ENCODE measurements at places on chromosomes 1 and 21.

DNA sequence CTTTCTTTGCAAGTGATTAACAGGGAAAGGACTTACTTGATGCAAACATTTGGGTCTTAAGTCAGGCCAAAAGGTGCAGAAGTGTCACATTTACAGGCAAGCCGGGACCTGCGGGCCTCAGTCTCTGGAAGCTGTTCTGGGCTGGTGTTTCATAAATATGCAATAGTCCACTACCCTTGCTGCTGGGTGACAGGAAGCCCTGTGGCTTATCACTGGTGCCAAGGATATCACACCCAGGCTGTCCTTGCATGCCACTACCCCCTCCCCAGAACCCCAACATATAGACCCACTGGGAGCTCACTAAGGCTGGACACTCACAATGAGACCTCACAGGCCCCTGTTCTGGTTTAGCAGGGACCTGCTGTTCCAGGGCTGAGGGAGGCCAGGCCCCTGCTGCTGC lies 3.4 kb upstream of the LEFTY2 start:
- DNase-seq = no peak

GRCh38 chr1:15851210-15852035 lies 3.9 kb downstream of the SPEN start:
- no peak for DNase-seq

DNA sequence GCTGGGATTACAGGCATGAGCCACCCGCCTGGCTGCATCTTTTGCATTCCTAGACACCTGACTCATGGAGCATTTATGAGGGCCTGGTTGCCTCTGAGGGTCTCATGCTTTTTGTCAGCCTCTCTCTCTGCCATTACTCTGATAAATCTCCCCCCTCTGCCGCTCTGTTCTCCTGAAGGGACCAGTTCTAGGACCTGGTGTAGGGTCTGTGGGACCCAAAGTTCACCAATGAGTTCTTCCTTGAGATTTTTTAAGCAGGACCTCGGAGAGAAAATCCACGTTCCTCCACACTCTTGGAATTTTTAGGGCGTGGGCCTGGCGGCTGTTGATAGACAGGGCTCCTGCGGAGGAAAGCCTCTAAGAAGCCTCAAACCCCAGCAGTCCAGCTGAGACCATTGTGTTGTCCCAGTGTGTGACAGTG lies 91.9 kb upstream of the ERRFI1 start:
- DNase-seq = no peak

- DNase-seq = no peak
Measured at GRCh38 chr21:42153746-42154145, 65.2 kb upstream of the ABCG1 start.

DNA sequence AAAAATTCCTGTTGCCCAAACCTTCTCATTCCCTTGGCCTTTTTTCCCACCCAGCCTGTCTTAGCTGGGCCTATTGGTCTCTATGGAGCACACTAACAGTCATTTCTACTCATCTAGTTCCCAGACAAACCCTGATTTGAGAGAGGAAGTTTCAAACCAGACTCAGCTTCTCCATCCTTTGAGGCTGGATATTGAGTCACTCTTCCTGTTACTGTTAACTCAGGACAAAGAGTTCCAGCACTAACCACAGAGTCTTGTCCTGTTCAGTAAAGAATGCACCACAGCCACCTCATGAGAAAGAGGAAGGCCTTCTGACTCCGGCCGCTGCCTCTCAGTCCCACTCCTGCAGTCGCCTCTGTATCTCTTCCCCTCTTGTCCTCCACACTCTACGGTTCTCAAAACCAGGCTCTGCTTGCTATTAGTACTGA lies 137.8 kb downstream of the PTPRC start:
- no peak for DNase-seq

- no peak for DNase-seq
Measured at GRCh38 chr1:2376931-2377672, 14.3 kb downstream of the MORN1 start.

DNA sequence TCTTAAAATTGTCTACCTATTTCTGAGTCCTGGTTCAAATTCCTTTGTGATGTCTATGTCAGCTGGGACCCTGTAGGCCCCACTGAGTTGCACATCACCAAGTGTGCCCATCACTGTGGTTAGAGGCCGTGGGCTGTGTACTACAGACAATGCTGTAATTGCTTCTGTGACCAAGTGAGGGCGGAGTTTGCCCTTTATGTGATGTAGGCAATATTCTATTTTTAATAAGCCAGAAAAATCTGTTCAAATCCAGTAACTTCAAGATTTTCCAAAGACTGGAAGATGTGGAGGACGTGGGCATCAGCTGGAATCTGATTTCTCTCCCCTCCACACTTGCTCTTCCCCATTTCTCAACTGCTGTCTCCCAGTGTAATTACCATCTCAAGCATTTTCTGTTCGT lies 215.4 kb downstream of the PBX1 start:
- DNase-seq = no peak

DNA sequence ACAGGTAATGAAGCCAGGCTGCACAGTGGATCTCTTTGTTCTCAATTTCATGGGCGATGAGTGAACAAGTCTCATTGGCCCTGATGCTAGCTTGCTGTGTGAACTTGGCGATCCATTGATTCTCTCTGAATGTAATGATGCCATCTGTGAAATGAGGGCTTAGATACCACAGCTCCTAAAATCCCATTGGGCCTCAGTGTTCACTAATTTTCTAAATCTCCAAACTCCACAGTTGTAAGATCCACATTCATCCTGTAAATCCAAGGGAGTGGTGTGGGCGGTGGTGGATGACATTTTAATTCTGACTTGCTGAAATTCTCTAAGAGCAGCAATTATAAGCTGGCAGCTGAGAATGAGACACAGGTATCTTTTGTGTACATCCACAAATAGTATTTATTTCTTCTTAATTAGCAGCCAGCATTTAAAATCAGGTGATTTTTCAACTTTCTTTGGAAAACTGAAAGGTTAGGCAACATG lies 9.6 kb upstream of the ACTL8 start:
- no peak for DNase-seq

DNA sequence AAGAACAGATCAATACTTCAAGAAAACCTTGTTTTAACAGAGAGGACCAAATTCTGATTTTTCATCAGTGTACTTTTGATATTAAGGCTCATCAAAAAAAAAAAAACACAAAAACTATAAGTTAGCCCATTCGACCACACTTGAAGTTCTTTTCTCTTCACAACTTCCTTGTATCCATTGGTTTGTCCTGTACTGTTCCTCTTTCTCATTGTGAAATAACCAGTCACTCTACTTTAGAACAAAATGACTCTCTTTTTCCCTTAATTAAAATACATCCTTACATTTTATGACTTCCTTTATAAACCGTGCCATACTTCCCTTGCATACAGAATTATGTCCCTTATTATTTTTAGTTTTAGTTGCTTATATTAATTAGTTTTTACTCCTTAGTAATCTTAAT lies 8.4 kb downstream of the QSOX1 start:
- DNase-seq = no peak

GRCh38 chr1:119005724-119006405 lies 17.7 kb upstream of the TBX15 start:
- DNase-seq = no peak

DNA sequence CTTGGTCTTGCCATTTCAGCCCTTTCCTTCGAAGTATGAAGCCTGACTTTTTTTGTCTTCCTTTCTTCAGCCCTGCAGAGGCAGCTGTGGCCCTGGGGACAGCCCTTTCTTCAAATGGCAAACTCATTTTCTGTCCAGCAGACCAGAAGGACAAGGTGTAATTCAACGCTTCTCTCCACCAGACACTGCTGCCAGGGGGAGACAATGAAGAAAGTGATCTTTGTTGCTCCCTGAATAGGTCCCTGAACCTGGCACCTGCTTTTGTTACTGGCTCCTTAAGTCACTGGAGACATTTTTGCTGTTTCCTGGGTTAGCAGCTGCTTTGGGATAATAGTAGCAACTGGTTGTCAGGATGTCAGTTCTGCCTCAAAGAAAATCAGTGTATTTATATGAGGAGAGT lies 50.8 kb upstream of the MACF1 start:
- no peak for DNase-seq

DNA sequence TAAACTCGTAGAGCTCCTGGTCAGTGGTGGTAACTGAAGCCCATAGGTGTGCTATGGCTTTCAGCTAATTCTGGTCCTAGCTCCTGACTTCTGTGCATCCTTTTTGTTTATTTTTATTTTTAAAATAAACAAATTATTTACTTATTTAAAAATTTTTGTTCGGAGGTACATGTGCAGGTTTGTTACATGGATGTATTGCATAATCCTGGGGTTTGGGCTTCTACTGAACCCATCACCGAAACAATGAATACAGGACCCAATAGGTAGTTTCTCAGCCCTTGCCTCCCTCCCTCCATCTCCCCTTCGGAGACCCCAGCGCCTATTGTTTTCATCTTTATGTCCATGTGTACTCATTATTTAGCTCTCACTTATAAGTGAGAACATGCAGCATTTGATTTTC lies 143.8 kb downstream of the URB2 start:
- DNase-seq = no peak
